ENCODE measurements at places on chromosomes 12 and 14.

- no peak for DNase-seq
Observed at GRCh38 chr12:25320123-25321006, 69.6 kb upstream of the KRAS start.

DNA sequence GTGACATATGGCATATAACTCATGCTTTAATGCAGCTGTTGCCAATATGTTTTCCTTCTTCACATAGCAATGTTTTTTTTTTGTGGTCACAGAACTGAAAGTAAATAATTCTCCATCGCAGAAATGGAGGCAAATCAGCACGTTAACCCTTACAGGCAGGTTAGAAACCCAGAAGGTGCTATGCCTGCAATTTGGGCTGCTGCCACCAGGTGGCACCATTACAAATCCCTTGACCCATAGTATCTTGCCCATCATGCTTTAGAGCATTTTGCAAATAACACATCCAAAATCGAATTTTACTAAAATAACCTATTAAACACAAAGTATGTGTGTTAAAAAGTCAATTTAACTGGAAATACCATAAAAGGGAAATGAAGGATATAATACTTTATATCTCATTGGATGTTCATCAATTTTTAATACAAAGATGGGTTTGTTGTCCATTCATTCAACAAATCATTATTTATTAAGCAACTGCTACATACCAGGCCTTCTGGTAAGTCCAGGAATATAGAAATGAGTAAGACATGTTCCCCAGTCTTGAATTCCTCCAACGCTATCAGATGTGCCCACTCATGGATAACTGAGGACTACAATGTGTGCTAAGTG, 340.1 kb downstream of the GLT1D1 start:
- DNase-seq, result peak; percentile 48

DNA sequence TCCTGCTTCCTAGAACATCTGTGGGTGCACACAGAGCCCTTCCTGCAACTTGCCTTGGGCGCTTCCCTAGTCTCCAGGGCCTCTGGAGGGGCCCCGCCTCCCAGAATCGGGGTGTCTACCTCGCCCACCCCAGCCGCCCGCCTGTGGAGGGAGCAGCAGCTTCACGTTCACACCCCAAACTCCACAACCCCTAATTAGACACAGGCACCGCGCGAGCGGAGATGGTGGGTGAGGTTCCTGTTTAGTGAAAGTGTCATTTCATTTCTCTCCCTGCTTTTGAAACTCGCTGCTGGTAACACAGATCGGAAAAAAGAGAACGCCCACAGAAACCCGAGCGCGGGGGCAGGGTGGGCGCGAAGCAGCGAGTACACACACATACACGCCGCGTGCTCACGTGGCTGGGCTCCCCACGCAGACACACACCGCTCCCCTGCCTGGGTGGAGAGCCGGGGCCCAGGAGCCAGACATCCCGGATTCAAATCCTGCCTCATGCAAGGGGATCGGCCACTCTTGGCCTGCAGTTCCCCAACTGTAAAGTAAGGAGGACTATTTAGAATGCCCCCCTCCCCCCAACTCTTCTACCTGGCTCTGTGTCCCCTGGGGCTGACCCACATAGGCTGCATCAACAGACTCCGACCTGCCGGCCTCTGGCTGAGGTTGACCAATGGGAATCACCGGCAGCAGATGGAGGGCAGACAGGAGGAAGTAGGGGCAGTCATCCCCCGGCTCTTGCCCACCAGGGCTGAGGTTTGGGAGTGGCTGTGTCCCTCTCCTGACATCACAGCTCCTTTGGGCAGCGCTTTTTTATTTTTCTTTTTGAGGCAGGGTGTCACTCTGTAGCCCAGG, 79.2 kb upstream of the NCOR2 start:
- DNase-seq, result no peak

DNA sequence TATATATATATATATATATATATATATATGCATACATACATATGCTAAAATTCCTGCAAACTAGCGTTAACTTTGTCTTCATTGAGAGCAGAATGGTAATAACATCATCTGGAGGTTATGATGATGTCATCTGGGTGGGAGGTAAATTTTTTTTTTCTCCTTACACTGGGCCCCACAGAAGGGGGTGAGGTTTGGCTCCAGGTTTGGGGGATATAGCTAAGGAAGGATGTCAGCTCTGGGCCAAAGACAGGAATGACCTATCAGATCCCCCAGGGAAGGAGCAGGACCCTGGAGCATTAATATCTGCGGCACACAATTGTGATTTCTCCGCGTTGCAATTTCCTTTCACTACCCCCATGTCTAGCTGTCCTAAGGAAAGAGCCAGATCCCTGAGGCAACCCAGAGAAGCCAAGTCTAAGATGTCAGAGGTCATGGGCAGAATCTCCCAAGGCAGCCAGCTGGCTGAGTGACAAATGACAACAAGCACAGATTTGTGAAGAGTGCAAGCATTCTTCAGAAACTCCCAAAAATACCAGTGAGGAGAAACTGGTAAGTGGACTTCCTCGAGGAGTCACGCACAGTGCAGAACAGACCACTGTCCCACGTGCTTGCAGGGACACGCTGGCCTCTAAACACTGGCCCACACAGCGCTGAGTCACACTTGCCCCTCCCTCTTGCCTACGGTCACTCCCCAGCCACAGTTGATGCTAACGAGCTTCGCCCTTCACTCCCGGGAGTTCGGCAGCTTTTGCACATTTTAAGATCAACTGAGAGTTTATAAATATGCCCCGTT, 9.9 kb downstream of the UBC start:
- DNase-seq, result peak; percentile 86

- DNase-seq, result no peak
Observed at GRCh38 chr12:127991485-127991884, 275.5 kb upstream of the TMEM132C start.

DNA sequence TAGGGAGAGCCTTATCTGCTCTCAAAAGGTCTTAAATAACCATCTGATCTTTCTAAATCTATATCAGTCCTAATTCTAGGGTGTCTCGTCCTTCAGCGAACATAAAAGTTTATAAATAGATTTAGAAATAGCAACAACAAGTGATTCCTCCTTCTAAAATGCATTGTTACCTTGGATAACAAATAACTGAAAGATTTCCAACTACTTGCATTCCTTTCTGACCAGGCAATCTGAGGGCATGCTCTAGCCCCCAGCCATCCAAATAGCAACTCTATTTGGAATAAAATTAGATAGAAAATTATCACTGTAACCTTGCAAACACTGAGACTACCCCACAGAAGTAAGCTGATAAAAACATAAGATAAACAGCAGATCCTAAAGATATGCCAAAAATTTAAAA, 21.8 kb upstream of the KRR1 start:
- DNase-seq, result no peak

All from colonic mucosa (tissue), 4 donors.